ENCODE measurements at places on chromosomes 16 and 17. TPM values are rescaled to one million over a fixed set of nuclear protein-coding genes. Genes with fewer than 3 reads are reported as not detected.

NTN1 gene
- 0.14 TPM for polyA plus RNA-seq

DNA sequence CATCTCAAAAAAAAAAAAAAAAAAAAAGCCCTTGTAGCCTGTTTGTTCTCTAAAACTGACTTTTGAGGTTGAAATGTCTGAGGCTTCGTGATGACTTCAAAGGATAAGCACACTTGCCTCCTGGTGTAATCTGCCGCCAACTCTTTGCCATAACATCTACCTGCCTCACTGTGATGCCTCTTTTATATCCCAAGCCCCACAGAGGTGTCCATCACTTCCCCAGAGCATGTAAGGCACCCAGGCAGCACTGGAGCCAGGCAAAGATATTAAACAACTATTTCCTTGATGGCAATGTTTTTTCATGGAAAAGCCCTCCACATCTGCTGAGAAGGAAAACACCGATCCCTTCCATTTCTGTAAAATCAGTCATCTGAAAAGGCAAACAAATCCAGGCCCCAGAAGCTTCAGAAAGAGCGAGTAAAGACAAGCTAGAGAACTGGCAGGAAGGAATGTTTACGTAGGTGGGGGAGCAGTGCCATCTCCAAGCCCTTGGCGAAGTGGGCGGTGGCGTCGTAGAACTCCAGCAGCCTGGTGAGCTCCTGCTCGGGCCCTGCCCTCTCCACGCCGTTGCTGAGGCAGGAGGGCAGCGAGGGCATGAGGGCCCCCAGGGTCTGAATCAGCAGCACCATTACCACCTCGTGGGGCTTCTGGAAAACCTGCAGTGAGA is 28.6 kb downstream of the COG7 start:
- DNase-seq, result no peak

TNFSF12 gene
- polyA plus RNA-seq, result 49.3 TPM

CCDC200 gene
- polyA plus RNA-seq, result 0.35 TPM

DNA sequence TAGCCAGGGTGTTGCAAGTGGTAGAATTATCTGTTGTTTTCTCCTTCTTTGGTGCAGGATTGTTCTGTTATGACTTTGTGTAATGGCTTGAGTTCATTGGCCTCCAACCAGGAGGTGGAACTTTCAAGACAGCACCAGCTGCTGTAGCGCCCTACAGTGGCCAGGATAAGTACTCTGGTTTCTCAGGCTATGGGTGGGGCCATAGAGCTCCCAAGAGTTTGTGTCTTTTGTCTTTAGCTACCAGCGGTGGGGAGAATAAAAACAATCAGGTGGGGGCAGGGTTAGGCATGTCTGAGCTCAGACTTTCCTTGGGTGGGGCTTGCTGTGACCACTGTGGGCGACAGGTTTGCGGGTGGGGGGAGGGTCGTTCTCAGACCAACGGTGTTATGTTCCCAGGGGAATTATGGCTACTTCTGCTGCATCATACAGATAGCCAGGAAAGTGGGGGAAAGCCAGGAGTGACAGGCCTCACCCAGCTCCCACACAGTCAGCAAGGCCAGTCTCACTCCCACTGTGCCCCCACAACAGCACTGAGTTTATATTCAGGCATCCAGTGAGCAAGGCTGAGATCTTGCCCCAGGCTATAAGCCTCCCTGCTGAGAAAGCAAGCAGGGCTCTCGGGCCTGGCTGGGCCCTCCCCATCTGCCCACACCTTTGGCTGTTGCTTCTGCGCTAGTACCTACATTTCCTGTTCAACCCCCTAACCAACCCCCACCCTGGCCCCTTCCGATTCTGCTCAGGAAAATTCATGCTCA is 15.4 kb downstream of the ABCA10 start:
- DNase-seq, result no peak

SKAP1 gene
- polyA plus RNA-seq, result 20.5 TPM

DNA sequence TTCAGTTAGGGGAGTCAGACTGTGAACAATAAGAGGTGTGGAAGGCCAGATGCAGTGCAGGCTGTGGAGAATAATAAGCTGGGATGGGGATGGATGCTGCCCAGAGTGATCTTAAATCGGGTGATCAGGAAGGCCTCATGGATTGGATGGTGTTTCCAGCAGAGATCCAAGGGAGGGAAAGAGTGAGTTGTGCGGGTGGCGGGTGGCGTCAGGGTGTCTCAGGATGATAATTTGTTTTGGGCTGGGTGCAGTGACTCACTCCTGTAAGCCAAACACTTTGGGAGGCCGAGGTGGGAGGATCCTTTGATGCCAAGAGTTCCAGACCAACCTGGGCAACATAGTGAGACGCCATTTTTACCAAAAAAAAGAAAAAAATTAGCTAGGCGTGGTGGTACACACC is 7.9 kb downstream of the CLUAP1 start:
- no peak for DNase-seq

- DNase-seq, result no peak
Measured at GRCh38 chr17:50283246-50283645, 9.0 kb downstream of the TMEM92 start.

DNA sequence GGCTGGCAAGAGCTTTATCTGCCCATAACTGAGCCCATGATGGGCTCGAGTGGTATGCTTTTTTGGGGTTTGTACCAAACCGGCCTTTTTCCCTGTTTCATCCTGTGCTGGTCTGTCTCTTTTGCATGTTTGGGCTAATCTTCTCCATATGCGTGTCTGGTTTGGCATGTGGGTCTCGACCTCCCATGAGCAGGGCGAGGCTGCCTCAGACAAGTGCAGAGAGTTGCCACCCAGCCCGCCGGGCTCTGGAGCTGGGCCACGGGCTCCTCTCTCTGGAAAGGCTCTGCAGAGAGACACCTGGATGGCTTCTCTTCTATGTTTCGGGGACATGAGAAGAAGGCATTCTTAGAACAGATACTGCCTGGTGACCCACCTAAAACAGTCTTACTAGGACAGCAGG is 67.8 kb upstream of the TBX2 start:
- DNase-seq, result no peak

GRCh38 chr17:2028737-2029136 is 1.2 kb upstream of the DPH1 start:
- no peak for DNase-seq

- peak; percentile 83 for DNase-seq
Measured at GRCh38 chr16:87556941-87557459, 45.3 kb upstream of the JPH3 start.

DNA sequence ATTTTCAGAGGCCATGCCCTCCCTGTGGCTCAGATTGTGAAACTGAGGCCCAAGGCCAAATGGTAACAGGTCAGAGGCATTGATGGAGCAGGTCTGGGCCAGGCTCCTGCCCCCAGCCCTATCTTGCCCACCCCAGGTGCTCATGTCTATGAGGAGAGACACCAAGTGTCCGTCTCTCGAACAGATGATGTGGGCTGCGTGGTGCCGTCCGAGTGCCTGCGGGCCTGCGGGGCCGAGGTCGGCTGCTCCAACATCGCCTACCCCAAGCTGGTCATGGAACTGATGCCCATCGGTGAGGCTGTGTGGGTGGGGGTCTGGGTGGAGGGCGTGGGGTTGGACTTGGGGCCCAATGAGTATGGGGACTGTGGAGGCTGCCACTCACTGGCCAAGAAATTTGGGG is 8.7 kb upstream of the FAM83G start:
- DNase-seq, result peak; percentile 50

DNA sequence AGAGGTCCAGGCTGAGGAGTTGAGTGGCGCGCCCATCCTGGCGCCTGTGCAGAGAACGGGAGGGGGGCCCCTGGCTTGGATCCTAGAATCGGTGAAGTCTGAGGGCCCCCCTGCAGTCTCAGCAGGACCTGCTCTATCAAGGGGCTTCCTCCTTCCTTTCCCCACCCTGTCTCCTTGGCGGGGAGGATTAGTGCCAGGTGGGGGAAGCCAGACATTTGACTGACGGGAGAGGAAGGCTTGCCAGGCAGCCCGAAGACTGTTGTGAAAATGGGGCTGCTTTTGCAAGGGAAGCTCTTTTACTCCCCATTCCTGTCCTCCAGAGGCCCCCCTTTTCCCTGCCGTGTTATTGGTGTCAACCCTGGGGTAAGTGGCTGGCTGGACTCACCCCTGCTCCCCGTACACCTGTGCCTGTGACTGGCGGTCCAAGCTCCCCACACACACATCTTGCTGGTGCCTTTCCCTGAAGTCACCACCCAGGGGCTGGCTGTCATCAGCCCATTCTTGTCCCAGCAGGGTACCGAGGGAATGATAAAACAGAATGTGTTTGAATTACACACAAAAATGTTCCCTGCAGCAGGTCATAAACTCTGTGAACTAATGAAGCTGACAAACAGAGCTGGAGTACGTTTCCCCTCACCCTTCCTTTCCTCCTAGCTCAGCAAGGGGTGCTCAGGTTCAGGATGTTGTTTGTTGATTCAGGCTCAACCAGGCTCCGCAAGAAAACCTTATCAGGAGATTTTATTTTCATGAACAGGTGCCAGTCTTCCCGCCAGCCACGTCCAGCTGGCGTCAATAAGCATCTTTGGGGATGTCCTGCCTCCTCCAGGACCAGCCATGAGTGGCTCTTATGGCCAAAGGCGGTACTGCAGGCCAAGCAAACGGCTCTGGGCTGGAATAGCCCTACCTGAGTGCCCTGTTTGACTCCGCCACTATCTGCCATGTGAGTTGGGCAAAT is 4.4 kb upstream of the ARMC7 start:
- no peak for DNase-seq

CDRT15 gene
- polyA plus RNA-seq, result not detected

DNA sequence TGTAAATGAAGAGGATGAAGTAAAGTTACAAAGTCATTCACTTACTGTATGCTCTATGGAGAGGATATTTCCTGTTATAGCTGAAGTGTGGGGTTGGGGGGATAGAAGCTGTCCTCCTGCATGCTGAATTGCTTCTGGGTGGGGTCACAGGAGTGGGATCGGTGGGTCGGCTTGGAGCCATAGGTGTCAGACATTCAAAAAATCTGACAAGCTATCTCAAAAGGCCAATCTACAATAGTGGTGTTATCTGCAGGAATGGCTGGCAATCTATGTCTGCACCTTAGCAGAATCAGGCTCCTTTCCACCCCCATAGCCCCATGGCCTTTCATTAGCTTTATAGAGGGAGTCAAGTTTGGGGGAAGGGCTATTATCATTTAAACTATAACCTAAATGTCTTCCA is 104.9 kb downstream of the ABCC12 start:
- DNase-seq, result no peak

CCL14 gene
- polyA plus RNA-seq, result 262 TPM

ABCC6 gene
- polyA plus RNA-seq, result 0.50 TPM

PRSS22 gene
- 0.19 TPM for polyA plus RNA-seq

DNA sequence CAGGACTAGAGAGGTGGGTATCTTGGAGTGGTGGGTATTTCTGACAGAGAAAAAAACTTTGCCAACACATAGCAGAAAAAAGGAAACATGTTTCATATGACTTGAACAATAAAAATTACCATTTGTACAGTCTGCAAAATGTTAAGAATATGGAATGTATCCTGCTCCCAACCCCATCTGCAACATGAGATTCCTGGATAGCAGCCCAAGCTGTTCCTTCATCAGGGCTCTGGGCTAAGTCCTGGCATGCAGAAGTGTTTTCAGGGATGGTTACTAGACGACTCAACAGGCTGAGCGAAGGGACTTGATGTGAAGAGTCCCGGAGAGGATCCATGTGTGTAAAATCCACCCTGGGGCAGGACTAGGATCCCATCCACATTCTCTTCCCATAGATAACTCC is 121.0 kb upstream of the IRX3 start:
- DNase-seq, result no peak

DNA sequence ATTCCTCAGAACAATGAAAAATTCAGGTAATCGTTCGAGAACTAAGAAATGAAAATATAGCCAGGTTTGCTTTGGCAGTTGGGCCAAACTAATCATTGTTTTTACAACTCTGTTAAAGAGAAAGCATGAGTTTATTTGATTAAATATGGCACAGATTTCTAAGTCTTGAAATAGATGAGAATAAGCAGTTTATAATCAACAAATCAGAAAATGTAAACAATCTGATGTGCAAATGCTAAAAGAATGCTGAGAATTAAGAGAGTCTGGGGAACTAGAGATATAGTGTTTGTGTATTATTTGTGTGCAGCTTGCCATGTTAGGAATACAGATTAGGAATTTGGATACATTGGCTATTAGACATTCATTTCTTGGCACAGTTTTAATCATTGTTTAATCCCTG is 212.5 kb downstream of the TANC2 start:
- no peak for DNase-seq

- peak; percentile 39 for DNase-seq
Measured at GRCh38 chr16:85426806-85427205, 186.3 kb upstream of the GSE1 start.

KCNG4 gene
- polyA plus RNA-seq, result not detected

DNA sequence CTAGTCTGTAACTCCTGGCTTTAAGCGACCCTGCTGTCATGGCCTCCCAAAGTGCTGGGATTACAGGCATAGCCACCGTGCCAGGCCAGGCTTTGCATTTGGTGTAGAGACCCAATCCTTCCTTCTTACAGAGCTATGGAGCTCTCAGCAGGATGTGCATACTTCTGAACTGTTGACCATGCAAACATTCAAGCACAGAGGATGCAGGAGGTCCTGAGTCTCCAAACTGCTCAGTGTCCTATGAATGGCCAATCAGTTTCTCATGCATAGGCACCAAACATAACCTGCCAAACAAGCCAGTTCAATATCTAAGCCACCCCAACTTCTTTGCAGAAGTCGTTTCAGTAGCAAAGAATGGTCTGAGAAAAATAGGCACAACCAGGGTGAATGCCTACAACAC is 40.0 kb upstream of the NF1 start:
- DNase-seq, result no peak

- DNase-seq, result no peak
Measured at GRCh38 chr17:63015824-63016223, 49.8 kb downstream of the TANC2 start.

DNA sequence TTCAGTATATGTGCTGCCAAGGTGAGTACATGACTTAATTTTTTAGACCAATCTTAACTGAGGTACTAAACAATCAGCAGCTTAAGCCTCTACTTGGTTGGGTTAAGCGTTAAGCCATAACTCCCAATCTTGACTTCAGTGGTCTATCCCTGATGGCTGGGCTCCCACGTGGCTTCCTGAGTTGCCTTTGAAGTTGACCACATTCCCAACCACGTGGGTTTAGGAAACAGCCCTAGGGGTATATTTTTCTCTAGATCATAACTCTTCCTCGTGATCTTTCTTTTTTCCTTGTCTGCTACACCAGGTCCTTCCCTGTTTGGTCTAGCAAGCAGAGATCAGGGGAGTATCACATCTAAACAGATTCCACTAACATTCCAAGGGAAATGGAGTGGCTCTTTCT is 20.1 kb upstream of the PIRT start:
- no peak for DNase-seq
